ENCODE measurements at places on chromosomes 3 and 15.

- DNase-seq, result no peak
Observed at GRCh38 chr3:161208931-161209330, 12.2 kb upstream of the NMD3 start.

DNA sequence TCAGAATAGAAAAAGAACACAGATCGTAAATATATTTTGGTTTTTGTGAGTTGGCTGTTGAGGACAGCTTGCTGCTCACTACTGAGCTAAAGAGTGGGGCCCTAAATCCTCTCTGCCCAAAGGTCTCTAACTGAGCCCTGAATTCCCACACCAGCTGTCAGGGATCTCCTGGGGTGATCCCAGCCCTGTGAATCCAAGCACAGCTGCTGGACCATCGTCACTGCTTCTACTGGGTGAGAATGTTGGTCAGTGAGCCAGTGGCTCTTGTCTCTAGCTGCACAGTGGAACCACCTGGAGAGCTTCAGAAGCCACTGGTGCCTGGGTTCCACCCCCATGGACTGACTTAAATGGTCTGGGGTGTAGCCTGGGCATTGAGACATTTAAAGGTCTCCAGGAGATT, 90.5 kb upstream of the IL12A start:
- no peak for DNase-seq

GRCh38 chr15:47812470-47812999, 95.2 kb downstream of the SEMA6D start:
- DNase-seq, result no peak

GRCh38 chr3:159458010-159458409, 530.6 kb upstream of the IL12A start:
- no peak for DNase-seq

- DNase-seq, result no peak
Observed at GRCh38 chr3:56616478-56617006, 59.6 kb downstream of the CCDC66 start.

DNA sequence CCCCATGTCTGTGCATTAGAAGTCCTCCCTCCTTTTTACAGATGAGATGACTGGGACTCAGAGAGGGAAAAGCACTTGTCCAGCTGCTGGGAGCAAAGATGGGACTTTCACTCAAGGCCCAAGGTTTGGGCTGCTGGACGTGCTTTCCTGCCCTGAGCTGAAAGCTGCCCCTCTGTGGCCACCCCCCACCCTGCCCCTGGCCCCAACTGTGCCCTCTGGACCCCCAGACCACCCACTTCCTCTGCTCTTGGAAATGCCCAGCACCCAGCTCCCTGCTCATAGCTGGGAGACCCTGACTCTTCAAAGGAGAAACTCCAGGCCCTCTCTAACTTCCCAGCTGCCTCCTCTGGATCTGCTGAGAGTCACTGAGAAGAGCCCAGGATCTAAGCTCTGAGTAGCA, 20.7 kb downstream of the GRIP2 start:
- no peak for DNase-seq

- no peak for DNase-seq
Observed at GRCh38 chr15:80309769-80310384, 57.9 kb upstream of the CTXND1 start.

DNA sequence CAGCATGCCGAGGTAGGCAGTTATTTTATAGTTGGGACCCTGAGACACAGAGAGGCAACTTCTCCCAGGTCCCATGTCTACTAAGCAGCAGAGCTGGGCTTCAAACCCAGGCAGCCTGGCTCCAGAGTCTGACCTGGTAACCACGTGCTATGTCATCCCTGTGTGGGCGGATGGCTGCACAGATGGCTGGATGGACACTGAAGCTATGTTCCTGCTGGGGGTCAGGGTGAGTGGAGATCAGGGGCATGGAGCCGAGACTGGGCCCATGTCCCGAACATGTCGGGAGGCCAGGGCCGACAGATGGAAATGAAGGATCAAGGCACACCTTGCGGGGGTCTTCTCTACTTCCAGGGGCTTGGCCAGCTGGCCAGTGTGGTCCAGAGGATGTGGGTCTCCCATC, 9.3 kb upstream of the FBLN2 start:
- DNase-seq, result no peak
